ENCODE measurements at places on chromosomes 2 and 18. TPM values are rescaled to one million over a fixed set of nuclear protein-coding genes. Genes with fewer than 3 reads are reported as not detected.

Gene MC5R
- not detected for total RNA-seq

Gene ANKRD30B
- total RNA-seq: not detected

Gene SLC39A6
- 42.7 TPM for total RNA-seq

Gene CNDP1
- 0.75 TPM for total RNA-seq

Gene THADA
- total RNA-seq: 29.7 TPM

Gene NPPC
- total RNA-seq: 0.73 TPM

Gene TUBA3D
- total RNA-seq: not detected

Gene CCDC74B
- 7.1 TPM for total RNA-seq

Gene CASP10
- 2.8 TPM for total RNA-seq

Gene ATP6V1B1
- total RNA-seq: 0.66 TPM

Gene DPP4
- 8.2 TPM for total RNA-seq

DNA sequence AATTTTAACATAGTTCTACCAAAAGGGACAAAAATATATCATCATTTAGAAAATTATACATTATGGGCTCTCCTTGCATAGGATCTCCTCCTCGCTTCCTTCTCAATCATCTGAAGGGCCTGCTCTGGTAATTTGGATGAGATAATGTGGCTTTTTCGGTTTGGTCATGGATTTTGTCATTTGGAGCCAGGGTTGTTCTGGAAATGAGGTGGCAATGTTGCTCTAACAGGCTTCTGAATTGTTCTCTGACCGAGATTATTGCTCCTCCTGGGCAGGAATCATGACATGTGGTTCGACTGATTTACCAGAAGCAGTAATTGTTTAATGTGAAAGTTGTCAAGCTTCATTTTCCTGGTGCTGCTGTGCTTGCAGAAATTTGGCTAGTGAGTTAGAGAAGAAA is 194.7 kb upstream of the ERBB4 start:
- no peak for DNase-seq

- no peak for DNase-seq
These were observed 79.2 kb downstream of the ASB1 start for GRCh38 chr2:238505892-238506280.

- DNase-seq: no peak
These were observed 99.6 kb downstream of the ZAP70 start for GRCh38 chr2:97812931-97813330.

DNA sequence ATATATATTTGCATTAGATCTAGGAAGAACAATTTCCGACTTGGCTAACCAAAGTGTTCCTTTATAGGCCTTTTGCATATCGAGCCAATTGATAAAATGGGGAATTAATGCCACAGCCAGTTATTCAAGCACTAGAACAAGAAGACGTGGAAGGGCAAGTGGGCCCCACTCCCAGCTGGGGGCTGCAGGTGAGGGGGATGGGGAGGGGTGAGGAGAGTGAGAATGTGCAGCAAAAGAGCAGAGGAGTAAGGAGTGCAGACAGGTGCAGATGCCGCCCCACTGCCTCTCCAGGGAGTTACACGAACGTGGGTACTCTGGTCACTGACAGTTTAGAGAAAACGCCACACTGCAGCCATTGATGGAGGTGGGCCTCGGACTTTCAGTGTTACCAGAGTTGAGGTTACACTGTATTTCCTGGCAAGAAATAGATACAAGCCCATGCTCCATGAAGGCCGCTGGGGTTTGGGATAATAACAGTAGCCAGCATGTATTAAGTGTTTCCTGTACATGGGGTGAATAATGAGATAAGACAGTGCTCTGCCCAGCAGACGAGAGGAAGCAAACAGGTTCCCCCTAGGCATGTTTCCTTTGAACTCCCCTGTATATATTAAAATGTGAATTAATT is 40.9 kb downstream of the GORASP2 start:
- DNase-seq: no peak

DNA sequence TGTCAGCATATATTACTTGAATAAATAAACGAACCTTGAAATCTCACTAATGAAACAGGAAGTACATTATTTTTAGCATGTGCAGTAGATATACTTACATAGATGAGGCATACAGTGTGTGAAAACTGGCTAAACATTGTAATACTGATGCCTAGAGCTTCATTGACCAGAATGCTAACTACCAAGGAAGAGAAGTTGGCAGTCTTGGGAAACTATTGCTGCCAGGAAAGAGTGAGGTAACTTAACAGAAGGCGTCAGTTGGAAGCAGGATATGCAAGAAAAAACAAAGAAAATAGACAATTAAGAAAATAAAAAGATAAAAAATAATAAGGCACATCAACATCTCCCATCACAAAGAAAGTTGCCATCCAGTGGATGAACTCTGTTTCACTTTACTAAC is 963.0 kb downstream of the TDRD15 start:
- no peak for DNase-seq

GRCh38 chr2:154228566-154229280 is 357.0 kb downstream of the GALNT13 start:
- no peak for DNase-seq

DNA sequence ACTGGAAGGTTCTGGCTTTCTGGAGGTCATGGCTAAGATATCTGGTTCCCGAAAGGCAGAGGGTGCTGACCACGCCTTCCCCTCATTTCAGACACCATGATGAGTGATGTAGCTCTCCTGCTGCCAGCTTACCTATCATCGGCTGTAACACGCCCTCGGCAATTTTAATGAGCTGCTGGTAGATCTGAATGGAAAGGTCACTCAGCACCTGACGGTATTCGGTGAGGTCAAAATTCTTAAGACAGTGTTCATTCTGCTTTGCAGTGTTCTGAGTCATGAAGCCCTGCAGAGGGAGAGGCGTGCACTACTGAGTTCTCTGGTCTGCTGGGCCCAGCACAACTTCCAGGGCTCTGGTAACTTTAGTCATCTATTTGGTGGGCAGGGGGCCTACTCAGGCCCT is 25.7 kb upstream of the ACAA2 start:
- no peak for DNase-seq

DNA sequence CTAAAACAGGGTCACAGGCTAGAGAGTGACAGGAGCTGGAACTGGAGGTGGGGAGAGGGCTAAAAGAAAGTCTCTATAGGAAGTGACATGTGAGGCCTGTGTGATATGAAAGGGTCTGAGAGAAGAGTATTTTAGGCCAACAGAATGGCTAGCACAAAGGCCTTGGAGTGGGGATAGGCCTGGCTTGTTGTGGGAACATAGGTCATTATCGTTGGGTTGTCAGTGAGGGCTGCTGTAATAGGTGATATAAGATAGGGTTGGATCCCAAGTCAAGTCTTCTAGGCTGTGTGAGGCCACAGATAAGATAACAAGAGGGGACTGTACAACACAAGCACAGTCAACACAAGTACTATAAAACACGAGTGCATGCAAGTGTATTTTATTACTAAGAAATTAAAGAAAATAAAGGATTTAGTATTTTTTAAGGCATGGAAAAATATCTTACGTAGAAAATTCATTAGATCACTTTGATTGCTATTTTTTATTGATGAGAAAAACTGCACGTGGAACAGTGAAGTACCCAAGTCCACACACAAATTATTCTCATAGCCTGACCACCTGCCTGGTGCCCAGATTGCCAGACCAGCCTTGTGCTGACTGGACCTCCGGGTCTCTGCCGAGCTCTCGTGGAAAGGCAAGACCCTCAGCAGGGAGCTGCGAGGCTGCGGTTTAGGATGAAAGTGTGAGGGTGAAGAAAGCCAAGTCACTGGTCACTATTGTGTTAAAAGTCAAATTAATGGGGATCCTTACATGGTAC is 14.1 kb downstream of the LTBP1 start:
- DNase-seq: no peak

GRCh38 chr18:47801817-47802216 is 128.6 kb downstream of the SMAD2 start:
- no peak for DNase-seq

GRCh38 chr18:3823073-3823472 is 373.1 kb downstream of the TGIF1 start:
- DNase-seq: no peak

- no peak for DNase-seq
These were observed 19.8 kb upstream of the MAL start for GRCh38 chr2:95005726-95006125.

- DNase-seq: no peak
These were observed 107.1 kb downstream of the LBH start for GRCh38 chr2:30338475-30338874.

- no peak for DNase-seq
These were observed 16.7 kb upstream of the PDIA6 start for GRCh38 chr2:10829299-10829698.

DNA sequence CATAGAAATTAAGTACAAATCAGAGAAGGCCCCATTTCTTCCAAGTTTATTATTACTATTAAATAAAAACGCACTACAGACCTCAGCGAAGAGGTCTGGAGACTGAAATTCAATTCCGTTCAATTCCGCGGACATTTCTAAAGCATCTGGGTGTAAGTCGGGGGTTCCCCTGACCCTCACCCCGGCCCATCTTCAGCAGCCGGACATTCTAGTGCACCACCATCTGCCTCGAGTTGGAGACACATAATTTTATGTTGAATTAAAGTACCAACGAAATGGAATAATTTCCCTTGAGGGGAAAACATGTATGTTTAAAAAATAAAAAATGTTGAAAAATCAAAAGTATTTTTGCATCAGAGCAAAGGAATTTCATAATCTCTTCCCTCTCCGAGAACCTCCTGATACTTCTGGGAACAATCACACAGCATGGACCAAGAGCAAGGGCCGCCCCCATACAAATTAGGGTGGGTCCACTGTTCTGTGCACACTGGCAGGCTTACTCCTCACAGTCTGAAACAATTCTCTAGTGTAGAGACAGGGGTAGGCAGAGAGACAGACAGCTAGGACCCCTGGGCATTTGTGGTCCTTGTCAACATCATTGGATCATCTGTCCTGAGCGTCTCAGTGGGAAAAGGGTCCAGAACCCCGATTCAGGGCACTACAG is 29.3 kb downstream of the MBP start:
- DNase-seq: no peak

- no peak for DNase-seq
These were observed 532.2 kb downstream of the RIT2 start for GRCh38 chr18:42583283-42583731.

GRCh38 chr2:54227798-54228197 is 28.2 kb downstream of the TSPYL6 start:
- no peak for DNase-seq

DNA sequence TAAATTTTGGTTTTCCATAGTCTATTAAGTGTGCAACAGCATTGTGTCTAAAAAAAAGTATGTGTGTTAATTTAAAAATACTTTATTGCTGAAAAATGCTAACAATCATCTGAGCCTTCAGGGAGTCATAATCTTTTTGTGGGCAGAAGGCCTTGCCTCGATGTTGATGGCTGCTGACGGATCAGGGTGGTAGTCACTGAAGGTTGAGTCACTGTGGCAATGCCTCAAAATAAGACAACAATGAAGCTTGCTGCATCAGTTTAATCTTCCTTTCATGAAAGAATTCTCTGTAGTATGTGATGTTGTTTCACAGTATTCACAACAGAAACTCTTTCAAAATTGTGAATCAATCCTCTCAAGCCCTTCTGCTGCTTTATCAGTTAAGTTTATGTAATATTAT is 31.3 kb downstream of the HDHD2 start:
- no peak for DNase-seq

- no peak for DNase-seq
These were observed 26.2 kb downstream of the POU3F3 start for GRCh38 chr2:104880076-104880475.

DNA sequence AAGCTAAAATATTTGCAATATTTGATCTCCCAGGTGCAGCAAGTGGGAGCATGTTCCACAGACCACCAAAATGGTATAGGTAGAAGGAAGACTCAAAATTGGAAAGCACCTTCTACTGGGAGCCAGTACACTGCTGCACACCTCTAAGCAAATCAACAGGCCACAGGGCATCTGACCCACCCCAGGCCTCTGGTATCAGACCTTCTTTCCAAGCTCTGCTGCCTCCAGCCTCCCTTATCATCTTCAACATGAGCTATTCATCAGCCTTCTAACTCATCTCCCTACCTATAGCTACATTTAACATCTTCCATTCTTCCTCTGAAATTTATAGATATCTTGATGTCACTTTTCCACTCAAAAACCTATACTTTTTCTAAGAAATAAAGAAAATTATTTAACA is 294.8 kb downstream of the ZEB2 start:
- no peak for DNase-seq

DNA sequence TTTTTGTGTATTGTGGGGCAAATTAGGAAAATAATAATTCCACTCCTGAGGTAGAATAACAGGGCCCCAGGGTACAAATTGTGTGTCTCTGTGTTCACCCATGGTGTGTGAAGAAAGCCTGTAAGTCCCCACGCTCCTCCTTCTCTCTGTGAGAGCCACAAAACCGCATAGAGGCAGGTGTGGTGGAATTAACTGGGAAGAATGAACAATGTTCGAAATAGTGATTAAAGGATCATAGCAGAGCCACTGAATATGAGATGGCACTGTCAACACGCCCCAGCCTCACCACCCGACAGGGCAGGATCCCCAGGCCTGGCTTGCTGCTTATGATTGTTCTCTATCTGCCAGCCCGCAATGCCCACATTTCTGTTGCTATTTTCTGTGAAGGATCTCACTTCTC is 14.1 kb downstream of the IL1RN start:
- no peak for DNase-seq
